ENCODE measurements at places on chromosomes 12 and 14.

DNA sequence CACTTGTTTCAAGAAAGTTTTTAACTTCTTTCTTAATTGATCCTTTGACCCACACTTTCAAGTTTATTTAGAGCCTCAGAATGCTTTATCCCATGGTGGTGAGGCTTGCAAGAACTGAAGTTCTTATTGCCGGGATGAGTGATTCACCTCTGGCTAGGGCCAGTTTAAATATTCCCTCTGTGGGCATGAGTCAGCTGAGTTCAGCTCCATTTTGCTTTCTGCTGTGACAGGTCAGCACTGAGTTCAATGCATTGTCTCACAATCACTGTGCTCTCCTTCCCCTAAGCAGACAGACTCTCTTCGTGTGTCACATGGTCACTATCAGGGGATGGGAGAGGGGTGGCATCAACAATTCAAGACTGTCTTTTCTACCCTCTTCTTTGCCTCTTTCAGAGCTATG lies 514.6 kb upstream of the FBXO33 start:
- DNase-seq = no peak

GRCh38 chr12:16562435-16562834 lies 43.5 kb downstream of the LMO3 start:
- no peak for DNase-seq

DNA sequence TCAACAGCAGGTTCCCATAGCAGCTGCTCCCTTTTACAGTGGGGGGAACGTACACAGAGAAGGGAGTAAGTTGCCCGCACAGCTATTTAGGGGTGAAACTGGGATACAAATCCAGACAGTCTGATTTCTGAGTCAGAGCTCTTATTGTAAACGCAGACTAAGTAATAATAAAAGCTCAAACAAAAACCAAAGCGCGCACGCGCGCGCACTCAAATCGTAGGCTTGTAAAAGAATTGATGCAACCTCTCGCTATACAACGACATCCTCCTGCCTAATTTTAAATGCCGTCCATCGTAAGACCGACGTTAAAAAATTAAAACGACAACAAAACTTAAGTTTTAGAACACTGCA lies 747 bp upstream of the DACT1 start:
- DNase-seq = peak; percentile 68

DNA sequence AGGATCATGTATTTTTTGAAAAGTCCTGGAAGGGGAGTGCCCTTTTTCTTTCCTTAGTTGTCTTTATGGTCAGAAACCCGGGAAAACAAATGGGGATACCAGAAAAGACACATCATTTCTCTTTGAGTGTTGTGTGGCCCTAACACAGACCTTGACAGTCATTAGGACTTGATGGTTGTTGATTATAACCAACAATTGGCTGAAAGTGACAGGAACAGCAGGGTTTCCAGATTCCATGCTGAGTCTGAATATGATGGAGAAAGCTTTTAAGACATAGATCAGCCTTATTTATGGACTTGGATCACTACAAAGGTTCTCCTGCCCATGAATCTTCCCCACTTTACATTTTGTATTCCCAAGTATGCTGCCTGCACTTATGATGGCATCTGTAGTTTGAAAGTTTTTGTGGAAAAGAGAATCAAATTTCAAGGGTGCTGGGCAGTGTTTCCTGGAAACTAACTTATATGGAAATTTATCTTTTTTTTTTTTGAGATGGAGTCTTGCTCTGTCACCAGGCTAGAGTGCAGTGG lies 30.4 kb downstream of the POLR3B start:
- DNase-seq = no peak

- DNase-seq = no peak
Observed at GRCh38 chr12:51163795-51164194, 9.1 kb downstream of the TFCP2 start.

GRCh38 chr12:94039914-94040313 lies 108.5 kb upstream of the PLXNC1 start:
- no peak for DNase-seq

DNA sequence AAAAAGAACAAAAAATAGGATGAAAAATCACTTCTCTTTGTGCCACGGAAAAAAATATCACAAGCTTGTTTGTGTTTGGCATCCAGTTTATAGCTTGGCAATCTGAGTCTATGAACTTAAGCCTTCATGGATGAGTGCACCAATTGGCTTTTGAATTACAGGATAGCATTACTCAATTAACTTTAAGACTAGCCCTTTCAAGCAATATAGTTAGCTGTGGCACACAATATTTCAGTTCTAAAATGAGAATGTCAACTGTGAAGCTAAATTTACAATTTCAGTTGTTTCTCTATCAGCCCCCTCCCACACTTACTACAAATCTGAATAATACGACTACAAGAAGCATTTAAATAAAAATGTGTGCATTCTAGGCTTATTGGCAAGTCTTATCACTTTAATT lies 8.3 kb downstream of the RERG start:
- no peak for DNase-seq

GRCh38 chr12:48044396-48044795 lies 40.1 kb upstream of the COL2A1 start:
- no peak for DNase-seq

GRCh38 chr14:54686219-54686870 lies 119.4 kb downstream of the SAMD4A start:
- DNase-seq = no peak

- no peak for DNase-seq
Observed at GRCh38 chr12:39173726-39174125, 268.3 kb upstream of the CPNE8 start.

DNA sequence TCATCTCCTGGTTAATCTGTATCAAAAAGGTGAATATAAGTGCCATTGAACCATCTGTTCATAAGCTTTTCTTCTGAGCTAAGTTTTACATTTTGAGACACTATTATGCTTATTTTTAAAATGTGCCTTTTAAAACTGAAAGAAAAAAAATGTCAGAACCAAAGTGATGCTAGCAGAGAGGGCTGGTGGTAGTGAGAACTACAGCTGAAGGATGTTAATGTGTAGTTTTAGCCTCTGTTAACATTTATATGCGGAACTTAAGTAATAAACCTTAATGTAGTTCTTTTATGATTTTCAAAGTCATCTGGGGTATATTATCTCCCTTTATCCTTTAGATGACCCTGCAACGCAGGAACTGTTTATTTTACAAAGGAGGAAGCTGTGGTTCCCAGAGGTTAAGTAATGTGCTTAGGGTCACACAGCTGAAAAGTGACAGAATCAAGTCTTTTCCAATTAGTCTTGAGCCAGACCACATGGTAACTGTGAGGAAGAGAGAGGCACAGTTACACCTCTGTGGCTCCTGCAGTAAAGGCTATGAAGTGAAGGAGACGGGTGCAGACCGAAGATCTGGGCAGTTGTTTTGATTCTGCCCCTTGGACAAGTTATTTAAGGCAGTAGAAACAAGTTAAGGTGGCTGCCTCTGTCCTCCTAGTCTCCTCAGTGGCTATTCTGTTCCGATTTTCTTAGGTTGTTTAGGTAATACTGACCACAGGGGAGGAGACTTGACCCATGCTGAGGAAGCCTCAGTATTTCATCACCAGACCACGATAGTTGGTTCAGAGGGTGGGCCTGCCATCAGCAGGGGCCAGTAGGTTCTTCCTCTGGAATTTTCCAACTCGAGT lies 23.9 kb downstream of the GNG2 start:
- no peak for DNase-seq

- DNase-seq = peak; percentile 85
Observed at GRCh38 chr14:91873471-91874415, 6.4 kb upstream of the TC2N start.

DNA sequence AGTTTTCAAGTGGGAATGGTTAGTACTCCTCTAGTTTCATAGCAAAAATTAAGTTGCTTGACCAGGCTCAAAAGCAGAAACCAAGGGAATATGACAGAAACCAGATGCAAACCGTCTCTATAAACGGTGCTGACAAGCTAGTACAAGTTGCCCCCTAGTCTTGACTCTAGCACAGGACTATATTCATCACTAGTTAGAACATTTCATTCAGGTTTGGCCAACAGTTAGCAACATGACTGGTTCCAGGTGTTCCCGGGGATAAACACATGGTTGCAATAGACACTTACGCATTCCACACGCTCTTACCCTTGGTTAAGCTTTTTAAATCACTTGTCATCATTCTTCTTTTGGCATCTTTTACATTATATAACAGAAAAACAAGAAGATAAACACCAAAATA lies 103.6 kb downstream of the SCFD1 start:
- DNase-seq = no peak

GRCh38 chr14:62626416-62626815 lies 418.8 kb downstream of the KCNH5 start:
- no peak for DNase-seq

GRCh38 chr14:89810101-89810500 lies 144.4 kb downstream of the EFCAB11 start:
- DNase-seq = no peak

DNA sequence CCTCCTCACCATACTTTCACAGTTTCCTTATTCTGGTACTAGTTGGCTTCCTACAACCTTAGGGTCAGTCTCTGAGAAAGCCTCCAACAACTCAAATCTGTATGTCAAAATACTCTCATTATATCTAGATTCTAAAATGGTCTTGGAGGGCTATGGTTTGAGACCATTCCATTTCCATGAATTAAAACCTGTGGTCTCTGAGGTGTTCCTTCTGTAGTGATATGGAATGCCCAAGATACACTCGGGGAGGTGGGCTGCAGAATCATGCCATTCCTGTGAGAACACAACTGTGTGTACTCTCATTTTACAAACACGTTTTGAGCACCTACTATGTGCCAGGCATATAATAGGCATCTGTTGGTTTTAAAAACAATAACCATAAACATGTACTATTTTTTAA lies 74.0 kb downstream of the FERMT2 start:
- DNase-seq = no peak

- DNase-seq = peak; percentile 84
Observed at GRCh38 chr12:104958001-104958804, at the start of gene SLC41A2. SLC41A2 (minus strand) TSS chr12:104958290; CDS start chr12:104928527, 29,763 bp downstream.

DNA sequence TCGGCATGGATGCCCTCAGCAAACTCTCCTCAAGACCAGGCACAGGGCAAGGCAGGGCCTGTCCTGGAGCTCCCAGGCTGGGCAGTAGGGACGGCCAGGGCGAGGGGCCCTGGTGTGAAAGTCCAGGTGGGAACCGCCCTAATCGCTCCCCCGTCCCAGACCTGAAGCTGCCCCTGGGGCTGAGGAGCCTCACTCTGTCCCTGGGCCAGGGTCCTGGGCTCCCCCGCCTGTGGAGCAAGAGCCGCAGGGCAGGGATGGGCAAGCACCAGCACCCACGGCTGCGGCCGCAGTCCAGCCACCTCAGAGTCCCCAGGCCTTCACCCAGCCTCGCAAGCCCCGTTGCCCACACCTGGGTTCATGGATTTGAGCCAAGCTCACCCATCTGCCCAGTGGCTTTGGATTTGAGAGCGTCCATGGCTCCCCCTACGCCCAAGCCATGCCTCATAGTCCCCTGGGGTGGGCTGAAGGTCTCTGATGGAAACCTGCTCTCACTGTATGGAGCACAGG lies 102.4 kb upstream of the C14orf180 start:
- DNase-seq = no peak

- DNase-seq = no peak
Observed at GRCh38 chr12:59004456-59004855, 84.2 kb upstream of the LRIG3 start.

- DNase-seq = no peak
Observed at GRCh38 chr14:36204461-36205073, 28.0 kb upstream of the PTCSC3 start.

DNA sequence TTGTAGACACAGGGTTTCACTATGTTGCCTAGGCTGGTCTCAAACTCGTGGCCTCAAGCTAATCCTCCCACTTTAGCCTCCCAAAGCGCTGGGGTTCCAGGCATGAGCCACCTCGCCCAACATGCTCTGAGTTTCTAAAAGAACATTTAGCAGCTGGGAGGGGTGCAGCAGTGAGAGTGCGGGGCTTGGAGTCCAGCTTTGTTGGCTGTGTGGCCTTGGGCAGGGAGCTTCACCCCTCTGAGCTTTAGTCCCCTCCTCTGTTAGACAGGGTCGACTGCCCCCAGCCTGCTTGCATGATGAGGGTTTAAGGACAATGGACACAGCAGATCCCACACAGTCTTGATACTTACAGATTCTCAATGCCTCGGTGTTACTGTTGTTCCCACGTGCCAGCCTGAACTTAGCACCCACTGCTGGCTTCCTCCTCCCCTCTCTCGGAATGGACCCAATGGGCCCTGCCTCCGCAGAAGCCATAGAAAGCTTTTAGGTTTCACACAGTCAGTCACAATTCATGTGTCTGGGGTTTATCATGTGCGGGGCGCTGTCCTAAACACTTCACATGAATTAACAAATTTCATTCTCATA lies 54.6 kb downstream of the PSMA6 start:
- DNase-seq = no peak

GRCh38 chr14:70527501-70528105 lies 7.2 kb downstream of the ADAM20 start:
- no peak for DNase-seq

DNA sequence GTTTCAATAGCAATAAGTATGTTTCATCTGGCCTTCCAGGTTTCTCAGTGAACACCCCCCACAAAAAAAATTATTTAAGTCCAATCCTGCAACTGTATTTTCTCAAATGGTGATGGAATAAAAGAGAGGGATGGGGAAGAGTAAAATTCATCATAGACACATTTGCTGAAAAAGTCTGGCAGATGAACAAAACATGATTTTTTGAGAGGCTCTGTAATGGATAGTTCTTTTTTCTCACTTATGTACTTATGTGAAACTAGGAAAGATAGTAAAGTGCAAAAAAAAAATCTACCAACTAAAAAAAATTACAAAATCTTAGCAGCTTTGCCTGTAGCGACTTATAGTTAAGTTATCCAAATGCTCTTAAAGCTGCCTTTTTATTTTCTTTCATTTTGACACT lies 412.4 kb downstream of the FOXG1 start:
- no peak for DNase-seq

DNA sequence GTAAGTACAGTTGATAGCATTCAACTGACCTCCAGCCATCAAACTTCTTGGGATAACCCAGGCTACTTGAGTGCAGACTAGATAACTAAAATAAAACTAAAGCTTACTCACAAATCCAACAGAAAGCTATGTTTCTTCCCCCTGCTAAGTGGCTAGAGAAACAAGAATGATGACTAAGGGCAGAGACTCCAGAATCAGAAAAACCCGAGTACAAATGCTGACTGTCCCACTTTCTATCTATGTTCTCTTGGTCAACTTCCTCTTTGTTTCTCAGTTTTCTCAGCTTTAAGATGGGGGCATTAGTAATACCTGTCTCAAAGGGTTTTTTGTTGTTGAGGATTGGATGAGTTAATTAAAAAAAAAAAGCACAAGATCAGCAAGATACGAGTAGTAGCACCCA lies 6.1 kb upstream of the NUAK1 start:
- no peak for DNase-seq

- no peak for DNase-seq
Observed at GRCh38 chr12:40028296-40028695, 77.6 kb downstream of the SLC2A13 start.

GRCh38 chr12:20123465-20123864 lies 244.9 kb upstream of the PDE3A start:
- DNase-seq = no peak
